Occipital lobe (tissue), 3 donors: ENCODE measurements at places on chromosomes 4 and X.

DNA sequence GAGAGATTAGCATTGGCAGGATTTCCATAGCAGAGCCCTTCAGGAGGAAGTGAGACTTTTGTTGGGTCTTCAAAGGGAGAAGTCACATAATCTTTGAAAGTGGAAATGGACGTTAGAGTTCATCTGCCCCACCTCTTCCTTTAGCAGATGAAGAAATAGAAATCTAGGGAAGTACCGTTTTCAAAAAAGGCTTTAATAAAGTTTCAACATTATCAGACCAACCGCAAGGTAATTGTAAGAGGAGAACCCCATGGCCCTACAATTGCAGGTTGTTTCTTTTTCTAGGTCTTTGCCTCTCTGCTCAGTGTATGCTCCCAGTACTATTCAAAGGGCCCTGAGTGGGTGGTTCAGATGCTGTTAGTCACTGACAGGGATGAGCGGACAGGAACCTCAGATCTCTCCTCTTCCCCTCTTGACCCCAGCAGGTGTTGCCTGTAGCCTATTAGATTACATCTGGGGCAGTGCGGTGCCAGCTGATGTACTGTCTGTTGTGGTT lies 48.6 kb upstream of the AP1S2 start:
- no peak for DNase-seq

DNA sequence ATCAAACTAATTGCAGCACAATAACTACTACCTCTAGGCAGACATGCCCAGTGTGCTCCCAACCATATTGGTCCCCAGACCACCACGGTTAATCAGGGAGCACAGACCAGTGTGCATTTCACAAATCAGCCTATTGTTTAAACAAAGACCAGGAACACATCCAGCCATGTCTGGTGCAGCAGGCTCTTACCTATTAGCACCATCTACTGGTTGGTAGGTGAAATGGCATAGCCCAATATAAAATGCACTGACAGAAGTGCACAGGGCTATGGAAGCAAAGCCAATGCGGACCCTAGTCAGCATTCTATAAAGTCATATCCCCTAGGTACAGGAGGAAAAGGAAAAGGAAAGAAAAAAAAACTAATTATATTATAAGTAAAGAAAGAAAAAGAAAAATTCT lies 15.5 kb upstream of the CYLC1 start:
- DNase-seq = no peak

DNA sequence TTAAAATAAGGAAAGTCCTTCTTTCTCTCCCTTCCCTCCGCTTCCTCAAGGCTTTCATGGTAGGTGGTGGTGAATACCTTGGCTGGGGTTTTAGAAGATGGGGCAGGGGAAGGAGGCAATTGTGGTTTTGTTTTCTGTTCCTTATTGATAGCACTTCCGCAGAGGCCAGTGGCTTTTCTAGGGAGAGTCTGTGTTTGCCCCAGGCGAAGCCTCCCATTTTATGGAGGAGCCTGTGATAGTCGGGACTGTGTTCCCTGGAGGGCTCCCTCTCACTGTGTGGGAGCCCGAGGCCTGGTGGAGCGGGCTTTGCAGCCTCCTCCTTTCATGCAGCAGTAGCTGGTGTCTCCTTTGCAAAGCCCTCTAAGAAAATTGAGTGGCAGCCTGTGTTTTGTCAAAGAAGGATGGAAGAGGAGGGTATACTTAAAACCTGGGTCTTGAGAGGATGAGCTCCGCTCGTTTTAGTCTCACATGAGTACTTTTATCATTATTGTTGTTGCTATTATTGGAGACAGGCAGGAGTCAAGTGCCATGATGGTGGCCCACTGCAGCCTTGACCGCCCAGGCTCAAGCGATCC lies 29.8 kb upstream of the STOX2 start:
- DNase-seq = no peak

DNA sequence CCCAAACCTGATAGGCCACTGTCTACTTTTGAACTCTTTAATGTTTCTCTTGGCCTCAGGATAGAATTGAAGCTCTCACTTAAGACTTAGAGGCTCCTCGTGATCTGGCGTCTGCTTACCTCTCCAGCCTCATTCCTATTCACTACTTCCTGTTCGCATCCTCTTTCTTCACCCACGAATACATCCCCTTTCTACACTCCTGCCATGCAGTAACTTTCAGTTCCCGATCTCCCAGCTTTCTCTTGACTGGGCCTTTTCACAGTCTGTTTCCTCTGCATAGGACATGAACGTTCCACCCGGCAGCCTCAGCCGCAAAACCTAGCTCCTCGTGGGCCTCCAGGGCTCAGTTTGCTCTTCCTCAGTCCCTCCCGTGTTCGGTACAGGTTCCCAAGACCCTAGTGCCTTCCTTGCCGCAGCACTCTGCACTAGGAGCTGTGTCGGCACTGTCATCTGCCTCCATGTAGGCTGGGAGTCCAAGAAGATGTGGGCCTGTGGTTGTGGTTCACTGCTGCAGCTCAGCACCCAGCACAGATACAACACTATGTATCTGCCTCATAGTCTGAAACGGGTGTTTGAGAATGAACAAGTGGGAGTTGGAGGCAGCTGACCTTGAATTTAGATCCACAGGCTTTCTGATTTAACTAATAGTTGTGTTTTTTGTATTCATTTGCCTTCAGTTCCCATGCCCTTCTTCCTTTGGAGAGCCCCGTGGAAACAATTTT lies 15.8 kb downstream of the RPL39 start:
- DNase-seq = no peak

GRCh38 chr4:92012899-92013867 lies 290.6 kb upstream of the GRID2 start:
- DNase-seq = no peak

GRCh38 chr4:152763796-152764195 lies 15.7 kb downstream of the TIGD4 start:
- no peak for DNase-seq

DNA sequence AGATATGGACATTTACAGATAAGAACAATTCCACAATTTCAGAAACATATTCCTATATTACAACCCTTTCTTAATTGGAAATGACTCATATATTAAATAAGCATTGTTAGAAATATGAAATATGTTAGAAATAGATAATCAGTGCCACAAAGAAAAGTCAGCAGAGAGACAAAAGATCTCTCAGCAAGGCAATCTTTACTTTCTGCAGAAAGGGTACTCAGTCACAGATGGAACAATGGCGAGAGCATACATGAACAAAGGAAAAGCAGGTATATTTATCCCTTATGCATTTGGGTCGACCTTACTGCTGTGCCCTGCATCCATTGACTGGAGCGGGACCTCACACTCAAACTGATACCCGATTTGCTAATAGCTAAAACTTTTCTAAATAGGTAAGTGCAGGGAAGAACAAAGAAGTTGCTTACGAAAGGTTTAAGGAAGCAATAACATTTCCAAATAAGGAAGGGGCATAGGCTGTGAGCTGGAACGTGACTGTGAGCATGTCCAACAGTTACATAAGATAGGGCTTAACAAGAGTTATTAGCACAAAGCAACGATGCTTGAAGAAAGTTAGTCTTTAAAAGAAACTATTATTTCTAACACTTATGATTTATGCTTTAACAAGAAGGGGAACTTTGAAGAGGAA lies 40.8 kb downstream of the MGARP start:
- no peak for DNase-seq

- no peak for DNase-seq
Observed at GRCh38 chrX:43735534-43735933, 79.4 kb downstream of the MAOA start.
